ENCODE measurements at places on chromosomes 11 and 22.
A peak's percentile ranks its signal among the peaks of the same experiment; 100 is the strongest.

DNA sequence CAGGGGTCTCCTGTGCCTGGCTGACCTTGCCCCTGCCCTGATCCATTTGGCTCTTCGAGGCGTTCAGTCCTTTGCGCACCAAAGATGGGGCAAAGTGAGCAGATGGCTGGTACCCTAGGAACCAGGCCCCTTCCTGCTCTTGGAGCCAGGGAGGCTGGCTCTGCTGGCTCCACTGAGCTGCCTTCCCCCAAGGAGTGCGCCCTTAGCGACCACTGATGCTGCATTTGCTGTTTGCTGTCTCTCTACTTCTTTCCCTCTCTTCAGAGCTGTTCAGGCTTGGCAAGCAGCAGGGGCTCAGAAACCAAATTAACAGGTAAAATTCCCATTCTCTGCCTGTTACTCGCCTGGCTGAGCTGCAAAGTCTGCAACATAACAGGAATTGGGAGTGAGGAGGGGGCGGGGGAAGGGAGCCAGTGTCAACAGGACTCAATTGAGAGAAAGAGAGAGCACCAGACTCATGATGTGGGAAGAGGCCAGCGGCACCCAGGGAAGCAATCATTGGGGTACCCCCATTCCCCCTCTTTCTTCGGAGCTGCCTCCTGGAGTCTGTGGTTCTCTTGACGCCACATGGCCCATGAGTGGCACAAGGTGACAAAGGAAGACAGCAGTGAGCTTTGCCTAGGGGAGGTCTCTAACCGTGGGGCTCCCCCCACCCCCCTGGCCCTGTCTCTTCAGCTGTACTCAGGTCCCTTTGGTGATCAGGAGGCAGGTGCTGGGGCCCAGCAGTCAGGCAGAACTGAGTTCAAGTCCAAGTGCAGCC is 102.3 kb downstream of the TP53I11 start:
- DNase-seq, result no peak

DNA sequence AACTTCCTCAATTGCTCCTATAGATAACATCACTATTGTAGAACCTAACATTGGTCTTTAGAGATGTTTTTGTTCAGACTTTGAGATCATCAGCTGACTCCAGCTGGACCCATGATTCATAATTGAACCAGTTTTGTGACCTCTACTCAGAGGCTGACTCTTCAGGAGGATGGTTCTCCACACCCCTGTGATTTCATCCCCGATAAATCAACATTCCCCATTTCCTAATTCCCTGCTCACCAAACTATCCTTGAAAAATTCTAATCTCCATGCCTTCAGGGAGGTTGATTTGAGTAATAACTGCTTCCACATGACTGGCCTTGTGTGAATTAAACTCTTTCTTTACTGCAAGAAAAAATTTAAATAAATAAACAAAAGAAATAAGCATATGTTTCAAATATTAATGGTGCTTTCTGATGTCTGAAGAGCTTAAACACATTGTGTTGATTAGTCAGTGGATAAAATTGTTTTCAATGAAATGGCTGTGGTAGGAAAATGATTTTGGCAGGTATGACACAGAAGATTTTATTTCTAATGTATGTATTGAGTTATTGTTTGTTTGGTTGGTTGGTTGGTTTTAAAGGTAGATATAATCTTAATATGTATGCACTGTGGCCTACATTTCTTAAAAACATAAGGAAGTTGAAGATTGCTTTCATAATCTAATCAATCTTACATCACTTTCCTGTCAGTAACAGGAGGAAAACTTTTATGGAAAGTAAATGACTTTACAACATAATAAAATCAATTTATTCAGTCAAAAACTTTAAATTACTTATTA is 427.9 kb upstream of the CCDC179 start:
- DNase-seq, result no peak

DNA sequence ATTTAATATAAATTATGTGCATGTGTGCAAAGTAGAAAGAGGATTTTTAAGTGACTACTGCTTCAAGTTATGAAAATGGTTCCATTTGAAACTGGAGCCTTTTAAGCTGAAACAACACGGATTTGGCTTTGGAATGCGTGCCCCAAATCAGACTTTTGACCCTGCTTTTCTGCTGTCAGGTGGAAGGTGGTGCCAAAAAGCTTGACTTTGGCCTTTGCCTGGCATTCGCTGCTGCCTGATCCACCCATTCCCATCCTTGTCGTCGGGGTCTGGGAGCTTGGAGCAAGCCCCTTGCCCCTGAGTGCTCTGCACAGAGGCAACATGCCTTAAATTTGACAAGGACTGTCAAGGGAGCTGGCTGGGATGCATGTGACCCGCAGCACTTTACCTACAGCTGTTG is 335.3 kb upstream of the SYN3 start:
- DNase-seq, result no peak

- no peak for DNase-seq
Measured at GRCh38 chr11:113906516-113906915, 1.9 kb downstream of the HTR3B start.

DNA sequence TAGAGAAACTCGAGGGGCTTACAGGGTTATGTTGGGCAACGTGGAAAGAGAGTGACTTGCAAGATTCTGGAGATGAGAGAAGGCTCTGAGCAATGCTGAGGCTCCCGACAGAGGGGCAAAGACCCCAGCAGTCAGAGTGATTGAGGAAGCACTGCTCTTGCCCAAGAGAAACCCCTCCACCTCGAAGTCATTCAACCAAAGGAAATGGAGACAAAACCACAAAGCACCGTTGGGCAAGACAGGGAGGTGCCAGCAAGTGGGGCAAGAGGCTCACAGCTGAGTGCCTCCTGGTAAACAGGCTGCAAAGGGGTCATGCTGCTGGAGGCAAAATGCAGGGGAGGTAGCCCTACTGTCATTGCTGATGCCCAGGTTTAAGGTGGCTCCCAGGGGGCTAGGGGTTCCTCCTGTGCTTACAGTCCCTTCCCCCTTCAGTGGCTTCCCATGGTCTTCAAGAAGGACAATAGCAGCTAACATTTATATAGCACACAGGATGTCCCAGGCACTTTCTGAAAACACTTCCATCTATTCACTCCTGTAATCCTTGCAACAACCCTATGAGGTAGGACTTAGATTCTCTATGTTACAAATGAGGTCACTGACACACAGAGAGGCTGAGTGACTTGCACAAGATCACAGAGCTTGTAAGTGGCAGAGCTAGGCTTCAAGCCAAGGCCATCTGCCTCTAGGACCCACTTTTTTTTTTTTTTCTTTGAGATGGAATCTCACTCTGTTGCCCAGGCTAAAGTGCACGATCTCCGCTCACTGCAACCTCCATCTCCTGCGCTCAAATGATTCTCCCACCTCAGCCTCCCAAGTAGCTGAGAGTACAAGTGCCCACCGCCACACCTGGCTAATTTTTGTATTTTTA is 18.1 kb upstream of the MYH9 start:
- DNase-seq, result peak; percentile 82

Data from Right ventricle myocardium inferior (tissue), 1 donor.